ENCODE measurements at places on chromosomes 6 and 20. TPM values are rescaled to one million over a fixed set of nuclear protein-coding genes. Genes with fewer than 3 reads are reported as not detected.

- no peak for DNase-seq
Observed at GRCh38 chr6:107667790-107668189, 156.3 kb downstream of the SCML4 start.

- no peak for DNase-seq
Observed at GRCh38 chr20:9331707-9332435, 182.5 kb upstream of the LAMP5 start.

GRCh38 chr6:11430036-11430435 lies 107.5 kb upstream of the TMEM170B start:
- peak; percentile 69 for DNase-seq

Gene SLC4A11
- 9.2 TPM for total RNA-seq

DNA sequence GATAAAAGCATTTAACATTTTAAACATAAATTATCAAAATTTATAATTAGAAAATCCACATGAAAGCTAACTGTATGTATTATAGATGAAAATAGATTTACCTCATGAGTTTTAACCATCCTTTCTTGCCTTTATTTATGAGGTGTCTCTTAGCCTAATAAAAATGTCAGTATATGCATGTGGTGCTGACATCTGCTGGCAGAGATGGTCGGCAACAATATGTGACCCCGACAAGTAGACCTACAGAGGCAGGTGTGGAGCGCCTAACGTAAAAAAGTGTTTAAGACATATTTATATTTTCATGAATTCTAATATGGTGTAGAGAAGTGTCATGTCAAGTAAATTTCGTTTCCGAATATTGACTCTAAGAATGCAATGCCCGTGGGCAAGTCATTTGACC lies 149.0 kb upstream of the FUT9 start:
- DNase-seq = peak; percentile 64

Gene SYCP2
- total RNA-seq = 55.8 TPM

Gene FLOT1
- 88.1 TPM for total RNA-seq

Gene MEI4
- total RNA-seq = 7.3 TPM

- DNase-seq = no peak
Observed at GRCh38 chr6:74834967-74835366, 370.9 kb downstream of the COL12A1 start.

- DNase-seq = no peak
Observed at GRCh38 chr6:157487110-157487773, 106.3 kb downstream of the ZDHHC14 start.

DNA sequence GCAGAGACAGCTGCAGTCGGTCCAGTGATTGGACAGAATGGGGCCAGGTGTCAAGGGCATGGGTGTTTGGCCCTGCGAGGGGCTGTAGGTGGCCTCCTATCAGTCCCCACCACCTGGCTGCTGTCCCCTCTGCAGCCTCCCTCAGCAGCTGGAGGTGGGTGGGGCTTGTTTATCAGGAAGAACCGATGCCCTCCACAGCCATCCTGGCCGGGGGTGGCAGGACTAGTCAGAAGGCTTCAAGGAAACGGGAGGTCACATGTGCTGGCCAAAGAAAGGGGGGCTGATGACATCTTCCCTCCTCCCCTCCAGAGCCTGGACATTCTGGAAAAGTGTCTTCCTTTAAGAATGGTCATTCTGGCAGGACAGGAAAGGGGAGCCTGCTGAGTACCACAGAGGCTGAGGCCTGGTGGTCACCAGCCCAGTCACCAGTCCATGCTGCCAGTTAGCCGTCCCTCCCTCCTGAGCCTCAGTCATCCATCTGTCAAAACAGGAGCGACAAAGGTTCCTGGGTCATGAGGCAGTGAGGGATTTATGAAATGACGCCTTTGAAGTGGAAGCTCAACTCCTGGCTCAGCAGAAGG lies 4.1 kb downstream of the FAM210B start:
- DNase-seq = no peak

GRCh38 chr6:126002755-126003679 lies 16.7 kb downstream of the TRMT11 start:
- DNase-seq = no peak

Gene RAB44
- total RNA-seq = 0.56 TPM

Gene TGM2
- 8.5 TPM for total RNA-seq

DNA sequence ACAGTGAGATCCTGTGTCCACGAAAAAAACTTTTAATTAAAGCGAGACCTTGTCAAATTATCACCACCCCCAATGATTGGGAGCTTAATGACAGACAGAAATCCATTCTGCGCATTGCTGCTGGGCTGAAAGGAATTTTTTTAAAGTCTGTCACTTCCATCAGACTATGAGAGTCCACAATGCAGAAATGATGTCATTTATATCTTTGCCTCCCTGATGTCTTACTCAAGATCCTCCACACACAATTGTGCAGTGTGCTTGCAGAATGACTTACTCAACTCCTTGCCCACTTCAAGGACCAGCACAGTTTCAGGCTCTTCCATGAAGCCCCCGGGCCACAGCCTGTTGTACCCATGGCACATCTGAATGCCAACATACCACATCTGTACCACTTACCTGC lies 41.0 kb downstream of the GPLD1 start:
- no peak for DNase-seq

GRCh38 chr20:31606804-31607639 lies 1.9 kb downstream of the ID1 start:
- DNase-seq = no peak

Gene CDH4
- total RNA-seq = 1.9 TPM

DNA sequence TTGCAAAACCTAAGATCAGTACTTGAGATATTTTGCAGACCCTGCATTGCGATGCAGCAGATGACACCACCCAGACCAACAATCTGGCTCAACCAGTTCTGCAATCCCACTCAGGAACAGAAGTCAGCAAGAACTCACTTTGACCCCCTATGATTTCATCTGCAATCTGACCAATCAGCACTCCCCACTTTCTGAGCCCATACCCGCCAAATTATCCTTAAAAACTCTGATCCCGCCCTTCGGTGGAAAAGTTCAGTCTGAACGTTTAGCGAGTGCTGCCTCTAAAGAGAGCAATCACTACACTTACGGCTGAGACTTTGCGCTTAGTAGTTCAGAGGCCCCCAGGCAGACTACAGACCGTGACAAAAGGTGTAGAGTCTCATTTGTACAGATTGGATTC lies 17.3 kb upstream of the KIAA1586 start:
- no peak for DNase-seq

All from testis (tissue), 5 donors.